ENCODE measurements at places on chromosomes 1 and 21. TPM values are rescaled to one million over a fixed set of nuclear protein-coding genes. Genes with fewer than 3 reads are reported as not detected.
A peak's percentile ranks its signal among the peaks of the same experiment; 100 is the strongest.

DNA sequence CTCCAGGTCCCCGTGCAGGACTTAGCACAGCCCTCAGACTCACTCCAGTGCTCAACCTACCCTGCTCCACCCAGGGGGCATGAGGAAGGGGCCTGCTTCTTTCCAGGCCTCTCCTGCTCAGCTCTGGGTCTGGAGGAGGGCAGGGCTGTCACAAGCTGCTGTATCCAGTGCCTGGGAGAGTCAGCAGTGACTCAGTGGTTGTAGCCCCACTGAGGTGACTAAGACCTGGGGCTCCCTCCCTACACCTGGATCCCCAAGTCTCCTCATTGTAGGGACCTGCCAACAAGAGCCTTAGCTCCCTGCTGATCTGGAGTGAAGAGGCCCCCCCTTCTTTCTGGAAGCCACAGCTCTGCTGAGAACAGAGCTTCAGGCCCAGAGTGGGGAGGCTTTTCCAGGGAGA, 36.1 kb upstream of the FAM131C start:
- DNase-seq, result no peak

DNA sequence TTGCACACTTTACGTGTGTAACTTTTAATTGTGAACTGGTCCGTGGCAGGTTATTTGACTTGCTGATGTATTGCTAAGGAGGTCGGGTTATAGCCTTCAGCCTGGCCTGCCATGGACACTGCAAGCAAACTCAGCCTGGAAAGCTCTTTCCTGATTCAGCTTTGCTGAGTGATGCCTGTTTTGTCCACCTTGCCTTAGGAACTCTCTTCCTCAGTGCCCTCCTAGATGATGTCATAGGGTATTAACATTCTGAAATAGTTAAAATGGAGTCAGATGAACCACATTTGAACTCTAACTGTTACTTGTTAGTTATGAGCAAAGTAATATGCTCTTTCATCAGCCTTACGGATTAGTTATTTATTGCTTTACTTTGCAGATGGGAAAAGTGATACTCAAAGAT, 446.0 kb downstream of the PCP4 start:
- DNase-seq, result no peak

- no peak for DNase-seq
These were observed 115.2 kb downstream of the NGF start for GRCh38 chr1:115222616-115223402.

GRCh38 chr1:29239142-29239541, 2.8 kb downstream of the PTPRU start:
- peak; percentile 20 for DNase-seq

DNA sequence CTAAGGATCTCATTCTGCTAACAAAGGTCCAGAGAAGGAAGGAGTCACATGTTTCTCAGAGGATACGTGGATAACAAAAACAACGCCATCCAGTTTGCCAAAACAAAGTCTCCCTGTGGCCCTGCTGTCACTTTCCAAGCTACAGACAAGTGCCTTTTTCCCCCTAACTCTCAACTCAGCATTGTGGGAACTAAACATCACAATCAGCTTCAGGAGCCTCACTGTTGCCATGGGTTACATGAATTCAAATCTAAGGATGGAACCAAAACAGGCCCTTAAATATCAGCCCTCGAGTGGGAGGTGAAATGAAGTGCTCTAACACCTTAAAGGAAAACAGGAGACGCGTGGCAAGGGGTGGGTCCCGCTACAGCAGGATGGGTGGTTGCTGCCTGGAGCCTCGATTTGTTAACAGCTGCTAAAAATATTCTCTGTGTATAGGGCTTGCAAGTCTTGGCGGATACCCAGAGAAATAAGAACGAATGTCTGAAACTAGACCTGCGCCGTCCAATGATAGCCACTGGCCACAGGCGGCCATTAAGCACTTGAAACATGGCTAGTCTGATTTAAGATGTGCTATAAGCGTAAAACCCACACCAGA, 66.4 kb upstream of the SOD1 start:
- no peak for DNase-seq

DNA sequence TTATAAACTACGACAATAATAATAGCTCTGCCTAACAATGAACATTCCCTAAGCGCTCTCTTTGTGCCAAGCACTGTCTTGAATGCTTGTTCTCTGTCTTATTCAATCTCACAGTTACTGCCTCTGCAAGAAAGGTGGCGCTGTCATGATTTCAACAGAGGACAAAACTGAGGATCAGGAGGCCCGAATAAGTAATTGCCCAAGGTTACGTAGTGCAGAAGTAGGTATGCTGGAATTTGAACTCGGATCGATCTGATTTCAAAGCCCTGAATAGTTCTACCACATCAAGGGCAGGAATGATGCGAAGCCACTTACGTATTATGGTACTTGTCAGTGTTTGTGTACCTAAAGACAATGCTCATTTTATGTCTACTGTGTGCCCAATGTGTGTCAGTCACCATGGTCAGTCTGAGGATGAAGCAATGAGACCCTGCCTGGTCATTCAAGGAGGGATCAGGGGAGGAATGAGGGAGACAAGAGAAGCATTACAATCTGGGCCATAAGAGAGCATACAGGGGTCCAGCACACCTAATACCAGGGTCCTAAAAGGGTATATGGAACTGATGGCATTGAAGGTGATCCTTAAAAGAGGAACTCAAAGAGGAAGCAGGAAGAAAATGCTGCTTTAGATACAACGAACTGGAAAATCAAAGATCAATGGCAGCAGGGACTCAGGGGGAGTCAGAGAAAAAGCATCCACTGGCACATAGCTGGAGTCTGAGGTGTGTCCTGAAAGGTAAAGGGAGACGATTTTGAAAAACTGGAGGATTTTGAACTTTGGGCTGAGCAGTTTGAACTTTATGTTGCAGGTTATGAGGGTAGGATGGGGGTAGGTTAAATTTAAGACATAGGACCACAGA, 389.2 kb downstream of the PLPP3 start:
- peak; percentile 30 for DNase-seq

DNA sequence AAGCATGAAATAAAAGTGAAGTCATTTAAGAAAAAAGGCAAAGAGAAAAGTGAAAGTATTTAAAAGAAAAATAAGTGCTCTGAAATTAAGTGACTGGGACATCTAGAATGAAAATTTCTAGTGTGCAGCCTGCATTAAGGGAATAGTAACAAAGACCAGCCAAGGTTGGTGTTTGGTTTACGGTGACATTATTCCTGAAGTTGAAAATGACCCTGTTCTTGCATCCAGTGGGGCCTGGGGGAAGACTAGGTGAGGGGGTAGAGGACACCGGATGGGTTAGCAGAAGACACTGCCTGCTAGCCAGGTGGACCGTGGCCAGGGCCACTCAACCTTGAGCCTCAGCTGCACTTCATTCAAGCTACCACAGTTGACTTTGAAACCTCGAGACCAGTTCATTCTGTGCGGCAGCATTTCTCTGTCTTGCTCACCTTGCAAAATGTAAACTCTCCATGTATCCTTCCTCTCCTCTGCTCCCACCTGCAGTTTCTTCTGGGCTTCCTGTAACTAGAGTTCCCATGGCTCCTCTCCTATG, 14.3 kb upstream of the KCNK1 start:
- DNase-seq, result no peak

GRCh38 chr1:76158126-76158525, 83.6 kb downstream of the ST6GALNAC3 start:
- no peak for DNase-seq

GRCh38 chr1:112250892-112251291, 145.1 kb upstream of the CTTNBP2NL start:
- no peak for DNase-seq

GRCh38 chr1:54996359-54996868, 2.3 kb upstream of the BSND start:
- DNase-seq, result peak; percentile 74

GRCh38 chr1:160839746-160840145, 22.9 kb downstream of the CD244 start:
- no peak for DNase-seq

Gene LCE1C
- not detected for total RNA-seq

Gene TFAP2E
- total RNA-seq, result 0.69 TPM

Gene RNF2
- total RNA-seq, result 20.0 TPM

Gene NUP210L
- 0.18 TPM for total RNA-seq

Gene APCS
- not detected for total RNA-seq

Gene SLC9C2
- total RNA-seq, result not detected

Gene CRYBG2
- 0.06 TPM for total RNA-seq

Gene C4BPB
- not detected for total RNA-seq

Gene AMY1A
- not detected for total RNA-seq

All from cardiac muscle cell (in vitro differentiated cells and primary cell).